ENCODE measurements at places on chromosomes 16 and 17. TPM values are rescaled to one million over a fixed set of nuclear protein-coding genes. Genes with fewer than 3 reads are reported as not detected.

ABCC11 gene
- total RNA-seq, result 0.20 TPM

PRSS33 gene
- not detected for total RNA-seq

MAPK8IP3 gene
- total RNA-seq, result 60.3 TPM

ABCC6 gene
- total RNA-seq, result 1.5 TPM

DLX4 gene
- total RNA-seq, result 3.3 TPM

KRT33B gene
- 0.06 TPM for total RNA-seq

TMEM88 gene
- 0.43 TPM for total RNA-seq

NIP7 gene
- 58.4 TPM for total RNA-seq

SLC25A10 gene
- total RNA-seq, result 47.5 TPM

C16orf86 gene
- not detected for total RNA-seq

HLF gene
- total RNA-seq, result 0.42 TPM

ABCA10 gene
- total RNA-seq, result 0.13 TPM

GLP2R gene
- total RNA-seq, result 11.2 TPM

RAB26 gene
- total RNA-seq, result 2.7 TPM

MPO gene
- not detected for total RNA-seq

ABCA9 gene
- not detected for total RNA-seq

PTX4 gene
- not detected for total RNA-seq

DNASE1L2 gene
- 1.2 TPM for total RNA-seq

AOC3 gene
- total RNA-seq, result 1.1 TPM

KRT36 gene
- total RNA-seq, result not detected

TEX14 gene
- 0.06 TPM for total RNA-seq

MPV17L gene
- 4.9 TPM for total RNA-seq

IRX3 gene
- total RNA-seq, result 4.5 TPM

TP53TG3F gene
- 0.16 TPM for total RNA-seq

All from A549 treated with RU486 at 1 μM for 4 hours (cell line).